ENCODE measurements at places on chromosomes 1 and 21. TPM values are rescaled to one million over a fixed set of nuclear protein-coding genes. Genes with fewer than 3 reads are reported as not detected.

The TTC39A gene
- total RNA-seq = 20.3 TPM

The DNAI4 gene
- 10.9 TPM for total RNA-seq

The AGBL4 gene
- 0.32 TPM for total RNA-seq

The IQCC gene
- 0.78 TPM for total RNA-seq

The SLFNL1 gene
- 0.30 TPM for total RNA-seq

DNA sequence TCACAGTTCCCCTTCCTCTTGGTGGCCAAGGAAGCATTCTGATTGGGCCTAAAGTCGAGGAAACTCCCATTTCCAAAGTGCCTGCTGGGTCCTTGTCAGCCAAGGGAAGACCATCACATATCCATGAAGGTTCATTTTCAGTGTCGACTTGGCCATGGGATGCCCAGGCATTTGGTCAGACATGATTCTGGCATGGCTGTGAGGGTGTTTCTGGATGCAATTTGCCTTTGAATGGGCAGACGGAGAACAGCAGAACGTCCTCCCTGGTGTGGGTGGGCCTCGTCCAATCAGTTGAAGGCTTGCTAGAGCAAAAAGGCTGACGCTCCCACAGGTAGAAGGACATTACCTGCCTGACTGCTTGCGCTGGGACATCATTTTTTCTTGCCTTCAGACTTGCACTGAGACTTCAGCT is 48.3 kb upstream of the LBR start:
- no peak for DNase-seq

DNA sequence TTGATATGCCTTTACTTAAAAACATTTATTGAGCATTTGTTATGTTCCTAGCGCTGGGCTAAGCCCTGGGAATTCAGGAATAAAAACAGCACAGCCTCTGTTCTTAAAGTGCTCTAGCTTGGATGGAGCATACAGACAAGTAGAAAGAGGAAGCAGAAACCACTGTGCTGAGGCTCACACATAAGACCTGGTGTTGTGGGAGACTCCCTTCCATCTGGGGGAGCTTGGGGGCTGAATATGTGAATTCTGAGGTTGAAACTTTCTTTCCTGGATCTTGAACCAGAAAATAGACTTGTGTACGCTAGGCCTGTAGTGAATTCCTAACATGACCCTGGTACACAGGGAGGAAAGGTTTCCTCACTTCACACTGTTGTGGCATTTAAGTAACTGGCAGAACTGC is 209.9 kb downstream of the ZNF326 start:
- no peak for DNase-seq

GRCh38 chr1:188425687-188426086 is 1596.9 kb downstream of the PLA2G4A start:
- no peak for DNase-seq

- no peak for DNase-seq
These were observed 259.9 kb downstream of the FOXD2 start for GRCh38 chr1:47697616-47698335.

DNA sequence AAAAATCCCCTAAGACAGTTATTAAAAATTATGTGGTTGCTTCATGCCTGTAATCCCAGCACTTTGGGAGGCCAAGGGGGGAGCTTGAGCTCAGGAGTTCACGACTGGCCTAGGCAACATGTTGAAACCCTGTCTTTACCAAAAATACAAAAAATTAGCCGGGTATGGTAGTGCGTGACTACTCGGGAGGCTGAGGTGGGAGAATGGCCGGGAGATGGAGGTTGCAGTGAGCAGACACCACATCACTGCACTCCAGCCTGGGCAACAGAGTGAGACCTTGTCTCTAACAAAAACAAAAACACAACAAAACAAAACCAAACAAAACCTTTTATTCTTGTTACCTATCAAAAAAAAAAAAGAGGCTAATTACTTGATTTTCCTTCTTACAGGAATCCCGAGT is 2.1 kb downstream of the ELK4 start:
- DNase-seq = no peak

DNA sequence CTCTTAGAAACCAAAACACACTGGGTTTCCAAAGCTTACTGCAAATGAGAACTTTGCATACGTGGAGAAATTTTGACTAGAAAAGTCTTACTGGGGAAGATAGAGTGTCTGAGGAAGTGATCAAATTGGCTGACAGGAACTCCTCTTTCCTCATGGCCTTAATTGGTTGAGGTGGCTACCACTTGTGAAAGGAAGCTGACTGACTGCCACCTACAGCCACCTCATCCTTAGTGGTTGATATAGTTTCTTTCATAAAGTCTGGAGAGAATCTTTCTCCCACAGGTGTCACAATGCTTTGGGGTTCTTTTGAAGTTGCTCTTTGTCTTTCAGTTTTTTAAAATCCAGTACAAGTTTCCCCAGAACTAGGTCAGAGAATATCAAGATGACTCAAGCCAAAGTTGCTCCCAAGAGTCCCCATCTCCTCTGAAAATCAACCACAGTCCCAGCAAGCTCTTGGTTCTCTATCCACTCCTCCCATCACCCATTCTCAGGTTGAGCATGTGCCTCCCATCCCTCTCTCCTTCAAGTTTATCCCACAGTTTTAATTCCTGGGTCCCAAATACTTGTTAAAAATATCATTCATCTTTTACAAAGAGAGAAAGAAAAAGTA is 43.3 kb downstream of the GPR88 start:
- DNase-seq = no peak

GRCh38 chr1:9291914-9292360 is 757 bp upstream of the SPSB1 start:
- no peak for DNase-seq

GRCh38 chr21:20883408-20883800 is 114.8 kb upstream of the NCAM2 start:
- DNase-seq = no peak

DNA sequence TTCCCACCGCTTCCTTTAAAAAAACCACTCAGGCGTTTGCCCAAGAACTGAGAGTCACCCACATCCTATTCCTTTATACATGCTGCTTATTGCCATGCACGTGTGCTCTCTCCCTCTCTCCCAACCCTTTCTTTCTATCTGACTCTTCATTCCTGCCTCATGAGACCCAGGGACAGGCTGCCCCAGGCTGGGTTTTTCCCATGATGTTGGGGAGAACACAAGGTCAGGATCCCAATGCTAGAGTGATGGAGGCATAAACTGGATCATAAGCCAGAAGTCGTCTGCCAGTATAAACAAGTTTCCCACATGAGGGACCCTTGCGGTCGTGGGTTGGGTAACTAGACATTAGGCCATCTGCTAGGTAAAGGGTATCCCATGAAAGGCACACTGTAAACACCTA is 64.9 kb downstream of the CD2 start:
- DNase-seq = no peak

GRCh38 chr1:159881622-159882526 is 18.1 kb downstream of the CFAP45 start:
- DNase-seq = peak; percentile 81

- DNase-seq = no peak
These were observed 101.2 kb downstream of the AKT3 start for GRCh38 chr1:243748706-243749283.

DNA sequence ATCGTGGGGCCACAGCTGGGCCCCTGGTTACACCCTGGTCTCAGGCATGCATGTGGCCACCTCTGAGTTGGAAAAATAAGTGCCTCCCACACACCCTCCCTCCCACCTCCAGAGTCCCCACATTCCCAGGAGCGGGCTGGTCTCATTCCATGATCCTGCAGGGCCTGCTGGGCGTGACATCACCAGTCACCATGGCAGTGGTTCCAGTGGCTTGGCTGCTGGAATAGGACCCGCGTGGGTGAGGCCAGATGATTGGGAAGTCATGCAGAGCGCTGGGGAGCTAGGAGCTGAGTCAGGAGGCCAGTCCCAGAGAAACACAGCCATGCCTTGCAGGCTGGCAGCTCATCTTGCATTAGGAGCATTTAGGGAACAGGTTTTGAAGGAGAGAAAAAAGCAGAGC is 125.4 kb upstream of the TMEM51 start:
- peak; percentile 81 for DNase-seq

DNA sequence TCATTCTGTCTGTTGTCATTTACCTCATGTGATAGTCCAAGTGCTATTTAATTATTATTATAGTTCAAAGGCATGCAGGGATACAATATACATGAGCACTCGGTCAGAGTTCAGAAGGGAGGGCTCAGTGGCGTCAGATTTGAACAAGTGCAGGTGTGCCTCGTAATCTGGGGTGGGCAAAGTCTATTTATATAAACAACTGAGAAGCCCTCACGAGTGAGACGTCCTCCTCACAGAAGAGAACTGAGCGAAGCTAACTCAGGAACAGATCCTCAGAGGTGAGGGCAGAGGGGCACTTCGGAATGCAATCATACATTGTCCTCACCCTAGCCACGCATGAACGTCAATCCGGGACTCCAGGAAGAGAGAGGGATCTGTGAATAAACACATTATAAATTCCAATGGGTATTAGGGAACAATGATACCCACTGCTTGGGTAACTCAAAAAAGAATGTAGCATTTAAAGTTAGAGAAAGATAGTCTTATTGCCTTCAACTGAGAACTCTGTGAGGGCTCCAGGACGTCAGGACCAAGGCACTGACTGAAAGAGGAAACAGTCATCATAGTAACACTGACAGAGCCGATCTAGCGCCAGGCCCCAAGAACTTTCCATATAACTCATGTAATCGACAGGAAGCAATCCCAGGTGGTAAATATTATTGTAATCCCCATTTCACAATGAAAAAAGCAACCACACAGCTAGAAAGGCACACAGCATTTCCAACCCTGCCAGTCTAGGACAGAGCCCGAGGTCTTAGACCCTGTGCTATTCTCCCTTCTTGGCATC is 127.1 kb upstream of the B3GALT2 start:
- no peak for DNase-seq
